ENCODE measurements at places on chromosomes 5 and 9.

GRCh38 chr5:143119291-143119769 lies 284.2 kb downstream of the NR3C1 start:
- no peak for DNase-seq

GRCh38 chr5:31442058-31442745 lies 89.7 kb downstream of the DROSHA start:
- DNase-seq = no peak

GRCh38 chr9:5493679-5494511 lies 16.4 kb upstream of the PDCD1LG2 start:
- DNase-seq = no peak

- no peak for DNase-seq
These were observed 49.2 kb upstream of the CTNNAL1 start for GRCh38 chr9:109062543-109062942.

DNA sequence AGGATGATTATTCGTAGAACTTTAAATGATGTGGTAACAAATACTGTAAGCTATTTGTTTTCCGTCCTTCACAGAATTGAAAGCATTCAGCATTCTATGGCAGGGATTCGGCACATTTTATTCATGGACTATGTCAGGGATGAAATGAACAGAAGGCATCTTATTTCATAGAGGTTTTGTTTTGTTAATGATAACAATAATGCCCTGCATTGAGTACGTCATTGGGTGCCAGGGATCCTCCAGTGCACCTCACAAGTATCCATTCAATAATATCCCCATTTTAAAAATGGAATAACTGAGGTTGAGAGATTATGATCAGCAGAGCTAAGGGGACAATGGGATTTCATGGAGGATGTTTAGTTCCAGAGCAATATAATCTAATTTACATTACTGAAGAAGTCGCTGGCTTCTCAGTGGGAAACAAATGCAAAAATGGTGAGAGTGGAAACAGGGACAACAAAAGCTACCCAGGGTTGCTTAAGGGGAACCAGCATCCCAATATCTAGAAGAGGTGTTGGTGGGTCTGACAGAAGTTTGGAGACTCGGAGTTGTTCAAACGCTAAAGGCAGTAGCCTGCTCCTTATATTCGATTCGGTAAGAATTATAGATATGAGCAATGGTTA lies 985.7 kb upstream of the WWC1 start:
- no peak for DNase-seq

DNA sequence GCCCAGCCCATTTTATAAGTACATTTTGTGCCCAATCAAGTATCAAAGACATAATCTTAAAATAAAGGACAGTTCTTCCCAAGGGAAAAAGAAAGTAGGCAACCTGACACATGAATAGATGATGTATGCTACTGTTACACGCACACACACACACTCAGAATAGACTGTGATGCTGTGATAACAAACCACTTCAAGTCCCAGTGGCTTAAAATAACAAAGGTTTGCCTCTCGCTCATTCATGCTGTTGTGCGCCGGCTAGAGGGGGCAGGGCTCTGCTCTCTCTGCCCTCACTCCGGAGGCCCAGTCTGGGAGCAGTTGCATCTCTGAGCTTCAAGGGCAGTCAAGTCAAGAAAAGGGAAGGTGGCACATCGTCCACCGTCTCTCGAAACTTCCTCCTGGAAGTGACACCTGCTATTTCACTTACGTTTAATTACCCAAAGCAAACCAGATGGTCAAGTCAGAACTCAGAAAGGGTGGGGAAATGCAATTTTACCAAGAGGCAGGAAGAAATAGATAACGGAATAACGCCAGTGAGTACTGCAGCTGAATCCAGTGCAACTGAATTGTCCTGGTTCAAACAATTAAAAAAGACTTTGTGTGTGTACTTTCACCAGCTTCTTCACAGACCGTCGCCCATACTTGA lies 43.3 kb downstream of the ANKRD33B start:
- no peak for DNase-seq

DNA sequence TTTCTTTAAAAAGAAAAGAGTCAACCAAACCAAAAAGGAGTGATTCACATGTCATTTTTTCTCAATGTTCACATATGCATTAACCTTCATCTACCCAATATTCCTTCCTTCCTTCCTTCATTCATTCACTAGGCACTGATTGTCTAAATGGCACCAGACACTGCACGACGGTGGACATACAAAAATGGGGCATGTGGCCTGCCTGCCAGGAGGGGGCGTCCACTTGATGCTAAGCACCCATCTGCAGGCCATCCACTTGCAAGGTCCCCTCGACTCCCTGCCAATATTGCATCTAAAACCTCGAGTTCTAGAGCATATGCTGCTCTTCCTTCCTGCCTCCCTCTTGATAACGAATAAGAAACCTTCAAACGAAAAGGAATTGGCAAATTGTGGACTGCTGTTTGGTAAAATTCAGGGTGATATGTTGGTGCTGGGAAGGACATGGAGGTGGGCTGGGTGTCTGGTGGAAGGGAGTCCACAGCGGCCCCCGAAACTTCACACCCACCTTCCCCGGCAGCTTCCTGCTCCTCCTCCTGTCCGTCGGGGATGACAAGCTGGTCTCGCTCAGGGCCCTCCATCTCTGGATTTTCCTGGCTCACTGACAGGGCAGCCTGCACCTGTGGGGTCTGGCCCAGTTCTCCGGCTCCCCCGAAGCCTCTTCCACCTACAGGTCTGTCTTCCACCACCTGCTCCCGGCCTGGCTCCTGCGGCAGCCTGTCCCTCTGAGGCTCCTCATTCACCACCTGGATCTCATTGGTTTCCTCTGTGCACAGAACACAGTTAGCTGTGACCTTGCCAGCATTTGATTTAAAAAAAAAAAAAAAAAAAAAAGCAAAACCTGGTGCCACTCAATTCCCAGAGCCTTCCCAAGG lies 64.3 kb downstream of the GOLM1 start:
- no peak for DNase-seq

GRCh38 chr5:83844449-83845068 lies 123.9 kb upstream of the HAPLN1 start:
- no peak for DNase-seq

DNA sequence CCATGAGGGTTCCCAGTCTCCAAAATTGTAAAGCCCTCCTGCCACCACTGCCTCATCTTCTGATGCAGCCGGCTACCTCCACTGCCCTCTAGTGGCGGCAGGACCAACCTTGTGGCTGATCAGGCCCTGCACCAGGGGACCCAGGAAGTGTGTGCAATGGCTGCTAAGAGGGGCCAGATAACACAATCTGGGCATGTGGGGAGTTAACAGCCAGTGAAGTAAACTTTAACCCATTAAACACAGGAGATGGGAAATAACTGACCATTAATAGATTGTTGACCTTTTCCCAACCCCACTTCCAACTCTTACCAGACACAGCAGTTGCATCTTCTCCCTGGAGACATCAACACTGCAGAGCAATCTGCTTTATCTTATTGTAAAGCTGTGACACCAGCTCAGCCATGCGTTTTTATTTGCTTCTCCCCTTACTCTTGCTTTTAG lies 63.3 kb downstream of the FREM1 start:
- DNase-seq = peak; percentile 11

- no peak for DNase-seq
These were observed 10.0 kb downstream of the DIPK1B start for GRCh38 chr9:136722093-136722968.

DNA sequence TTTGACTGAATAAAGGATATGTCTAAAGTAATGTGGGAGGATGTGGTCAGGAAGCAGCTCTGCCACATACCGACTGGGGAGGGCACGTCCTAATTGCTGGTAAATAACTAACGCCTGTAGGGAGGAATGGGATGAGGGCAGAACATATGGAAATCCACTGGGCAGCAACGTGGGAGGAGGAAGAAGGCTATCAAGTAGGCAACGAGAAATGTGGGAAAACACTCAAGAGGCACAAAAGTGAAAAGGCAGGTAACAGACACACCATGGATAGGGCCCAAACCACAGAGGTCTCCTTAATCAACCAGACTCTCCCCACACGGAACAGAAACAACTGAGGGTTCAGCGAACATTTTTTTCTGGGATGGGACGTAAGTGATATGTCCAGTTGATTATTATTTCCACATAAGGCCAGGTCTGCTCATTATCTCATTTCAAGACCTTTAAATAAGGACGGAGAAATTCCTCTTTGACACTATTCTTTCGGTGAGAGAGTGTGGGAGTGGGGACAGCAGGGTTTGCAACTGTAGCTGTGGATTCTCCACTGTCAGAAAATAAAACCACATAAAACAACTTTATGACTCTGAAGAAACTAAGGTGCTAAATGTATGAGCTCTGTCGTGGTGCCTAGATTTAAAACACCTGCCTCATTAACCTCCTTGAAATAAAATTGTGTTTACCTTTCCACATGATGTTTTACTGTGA lies 17.0 kb downstream of the IARS1 start:
- no peak for DNase-seq

- no peak for DNase-seq
These were observed 22.8 kb upstream of the FCN1 start for GRCh38 chr9:134940236-134941208.

- DNase-seq = no peak
These were observed 478.5 kb upstream of the KIF2A start for GRCh38 chr5:61827445-61827975.

- DNase-seq = no peak
These were observed 20.8 kb downstream of the ENHO start for GRCh38 chr9:34501889-34502425.

DNA sequence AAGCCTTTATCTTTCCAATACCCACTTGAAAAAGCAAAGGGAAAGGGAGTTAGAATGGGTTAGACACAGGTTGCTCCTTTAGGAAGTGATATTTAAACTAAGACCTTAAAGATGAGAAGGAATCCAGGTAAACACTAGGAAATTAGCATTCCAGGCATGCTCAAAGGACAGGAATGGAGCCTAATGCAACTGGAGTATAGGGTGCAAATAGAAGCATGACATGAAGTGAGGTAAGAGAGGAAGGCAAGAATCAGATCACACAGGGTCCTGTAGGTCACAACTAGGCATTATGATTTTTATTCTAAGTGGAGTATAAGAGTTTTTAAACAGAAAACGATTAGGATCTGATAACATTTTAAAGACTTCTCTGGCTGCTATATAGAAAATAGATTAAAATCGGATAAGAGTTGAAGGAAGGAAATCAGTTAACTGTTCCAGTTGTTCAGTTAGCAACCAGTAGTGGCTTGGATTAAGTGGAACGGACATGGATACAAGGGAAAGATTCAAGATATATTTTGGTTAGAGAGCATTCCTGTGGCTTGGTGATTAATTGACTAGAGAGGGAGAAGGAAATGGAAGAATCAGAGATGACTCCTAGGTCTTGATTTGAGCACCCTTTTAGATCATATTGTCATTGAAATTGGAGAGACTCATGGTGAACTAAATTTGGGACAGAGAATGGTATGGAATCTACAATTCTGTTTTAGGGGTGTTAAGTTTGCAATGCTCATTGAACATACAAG lies 95.9 kb downstream of the FBXO4 start:
- no peak for DNase-seq

- DNase-seq = no peak
These were observed 41.7 kb downstream of the RETREG1 start for GRCh38 chr5:16574789-16575721.

DNA sequence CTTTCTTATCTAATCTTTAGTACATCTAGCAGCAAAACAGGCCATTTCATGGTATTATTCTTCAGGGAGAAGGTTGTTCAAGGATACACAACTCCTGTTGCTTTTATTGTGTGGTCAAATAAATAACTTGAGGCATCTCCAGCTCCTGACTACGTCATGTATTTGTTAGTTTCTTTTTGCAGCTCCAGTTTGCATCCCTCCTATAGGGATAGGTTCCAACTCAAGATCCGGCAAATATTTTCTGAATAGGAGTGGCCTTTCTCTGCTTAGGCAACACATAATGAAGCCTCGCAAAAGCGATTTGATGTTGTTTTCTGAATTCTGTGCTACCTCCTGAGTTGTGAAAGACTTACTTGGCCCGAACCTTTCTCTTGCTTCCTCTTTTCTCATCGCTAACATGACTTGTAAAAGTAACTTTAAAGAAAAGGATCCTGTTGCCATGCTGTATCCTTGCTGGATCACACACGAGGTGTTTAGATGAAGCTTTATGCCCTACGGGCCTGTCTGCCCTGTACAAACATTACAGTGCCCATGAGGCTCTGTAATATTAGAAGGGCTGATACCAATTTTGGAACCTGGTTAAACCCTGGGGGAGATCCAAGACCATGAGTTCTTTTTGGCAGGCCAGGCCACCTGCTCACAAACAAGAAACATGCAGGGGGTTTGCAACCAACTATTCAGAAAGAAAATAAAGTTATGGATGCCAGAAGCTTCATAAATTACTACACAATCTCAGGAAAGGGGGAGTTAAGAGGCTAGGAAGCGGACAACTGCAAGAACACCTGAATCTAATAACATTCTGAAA lies 149.8 kb upstream of the FGF10 start:
- no peak for DNase-seq

- no peak for DNase-seq
These were observed 32.1 kb upstream of the ADRB2 start for GRCh38 chr5:148794275-148794674.

GRCh38 chr5:177957241-177957640 lies 38.8 kb downstream of the PROP1 start:
- DNase-seq = no peak

DNA sequence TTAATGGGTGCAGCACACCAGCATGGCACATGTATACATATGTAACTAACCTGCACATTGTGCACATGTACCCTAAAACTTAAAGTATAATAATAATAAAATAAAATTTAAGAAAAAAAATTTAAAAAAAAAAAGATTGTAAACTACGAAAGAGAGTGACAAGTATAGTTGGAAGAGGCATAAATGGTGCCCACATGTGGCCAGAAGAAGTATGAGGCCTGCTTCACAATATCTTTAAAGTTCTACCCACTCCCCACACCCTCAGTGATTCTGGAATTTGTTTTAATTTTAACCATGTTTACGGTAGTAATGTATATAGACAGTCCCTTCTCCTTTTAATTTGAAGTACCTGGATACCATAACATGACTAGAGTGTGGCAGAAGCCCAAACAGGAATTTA lies 172.7 kb downstream of the CHSY3 start:
- no peak for DNase-seq

DNA sequence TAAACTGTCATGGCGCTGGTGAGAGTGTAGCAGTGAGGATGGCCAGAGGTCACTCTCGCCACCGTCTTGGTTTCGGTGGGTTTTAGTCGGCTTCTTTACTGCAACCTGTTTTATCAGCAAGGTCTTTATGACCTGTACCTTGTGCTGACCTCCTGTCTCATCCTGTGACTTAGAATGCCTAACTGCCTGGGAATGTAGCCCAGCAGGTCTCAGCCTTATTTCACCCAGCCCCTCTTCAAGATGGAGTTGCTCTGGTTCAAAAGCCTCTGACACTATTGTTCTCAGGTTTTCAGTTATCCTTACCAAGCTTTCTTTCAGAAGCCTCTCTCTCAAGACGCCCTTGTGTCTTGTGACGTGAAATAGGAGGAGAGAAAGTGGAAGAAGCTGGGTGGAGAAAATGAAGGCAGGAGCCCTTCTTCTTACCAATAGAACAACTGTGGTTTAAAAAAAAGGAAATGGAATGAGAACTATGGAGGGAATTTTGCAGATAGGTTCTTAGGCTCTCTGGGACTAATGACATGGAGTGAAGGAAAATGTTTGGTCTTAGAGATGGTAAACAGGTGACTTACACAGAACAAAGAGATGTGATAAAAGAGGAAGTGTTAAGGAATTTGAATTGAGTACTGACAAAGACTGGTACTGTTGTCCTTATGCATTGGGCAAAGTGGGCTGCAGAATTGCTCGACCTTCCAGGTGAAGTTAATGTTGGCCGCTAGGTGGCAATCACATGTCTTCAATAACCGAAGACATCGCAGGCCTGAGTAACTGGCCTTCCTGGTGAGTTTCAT lies 133.3 kb upstream of the RAI14 start:
- DNase-seq = no peak

GRCh38 chr9:127278372-127278771 lies 13.8 kb downstream of the GARNL3 start:
- no peak for DNase-seq
